ENCODE measurements at places on chromosomes 3 and 15. TPM values are rescaled to one million over a fixed set of nuclear protein-coding genes. Genes with fewer than 3 reads are reported as not detected.

CCDC13 gene
- total RNA-seq, result 2.4 TPM

SCN11A gene
- under 0.01 TPM for total RNA-seq

PIGZ gene
- 2.9 TPM for total RNA-seq

SLCO3A1 gene
- 9.8 TPM for total RNA-seq

CD200R1 gene
- 0.82 TPM for total RNA-seq

CYP1A2 gene
- not detected for total RNA-seq

NTRK3 gene
- 34.6 TPM for total RNA-seq

CIDEC gene
- not detected for total RNA-seq

- DNase-seq, result peak; percentile 57
These were observed at the start of gene RPL22L1 for GRCh38 chr3:170869645-170870593. Gene RPL22L1 (minus strand): TSS chr3:170870195. CDS start chr3:170870167, 28 bp downstream.

DNA sequence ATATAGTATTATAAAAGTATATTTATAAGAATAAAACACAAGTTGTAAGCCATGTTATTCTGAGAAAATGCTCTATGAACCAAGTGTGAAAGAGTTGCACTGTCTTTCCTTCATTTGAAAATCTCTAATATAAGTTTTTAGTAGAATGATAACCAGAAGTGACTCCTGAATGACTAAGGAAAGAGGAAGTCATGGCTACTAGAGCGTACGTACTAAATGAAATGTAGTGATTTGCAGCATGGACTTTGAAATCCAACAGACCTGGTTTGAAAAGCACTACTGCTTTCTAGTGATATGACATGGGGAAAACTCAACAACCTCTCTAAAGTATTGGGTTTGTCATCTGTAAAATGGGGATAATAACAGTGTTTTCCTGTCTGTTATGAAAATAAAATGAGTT is 10.3 kb upstream of the DNAJC13 start:
- no peak for DNase-seq

DNA sequence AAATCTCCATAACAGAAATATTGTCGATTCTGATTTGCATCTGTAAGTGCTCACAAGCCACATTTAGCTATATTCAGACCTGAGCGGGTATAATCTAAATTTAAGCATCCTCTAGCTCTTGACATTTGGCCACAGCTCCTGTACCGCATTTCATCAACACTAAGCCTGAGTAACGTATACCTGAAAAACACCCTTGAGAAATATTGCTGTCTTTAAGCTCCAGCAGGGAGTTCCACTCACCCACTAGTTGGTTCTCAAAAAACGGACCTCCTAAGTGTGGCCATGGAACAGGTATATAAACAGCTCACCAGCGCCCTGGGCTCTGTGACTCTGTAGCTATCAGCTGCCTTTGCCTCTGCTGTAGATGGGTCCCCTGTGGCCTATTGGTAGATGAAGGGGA is 80.7 kb downstream of the ABI3BP start:
- no peak for DNase-seq

DNA sequence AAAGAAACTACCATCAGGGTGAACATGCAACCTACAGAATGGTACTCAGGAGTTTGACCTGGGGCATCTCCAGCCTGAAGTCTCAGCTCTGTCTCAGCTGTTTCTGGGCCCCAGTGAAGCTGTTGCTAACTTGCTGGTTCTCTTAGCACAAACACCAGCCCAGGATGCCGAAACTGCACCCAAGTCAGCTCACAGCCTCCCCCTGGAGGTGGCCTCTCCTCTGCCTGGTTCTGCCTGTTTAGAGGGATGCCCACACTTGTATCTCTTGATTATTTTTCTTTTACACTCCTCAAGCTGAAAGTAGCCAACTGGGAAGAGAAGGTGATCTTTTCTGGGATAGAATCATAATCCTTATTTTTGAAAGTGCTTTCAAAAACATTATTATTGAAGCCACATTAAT is 289.0 kb upstream of the RASGRP1 start:
- DNase-seq, result no peak

- no peak for DNase-seq
These were observed 150.6 kb downstream of the RAB11A start for GRCh38 chr15:66019826-66020398.

GRCh38 chr3:182465301-182466185 is 327.8 kb upstream of the ATP11B start:
- DNase-seq, result no peak

GRCh38 chr15:85865070-85865684 is 70.5 kb upstream of the KLHL25 start:
- no peak for DNase-seq

- DNase-seq, result peak; percentile 27
These were observed 34.1 kb downstream of the AKAP13 start for GRCh38 chr15:85414495-85414894.

GRCh38 chr3:184715943-184716621 is 4.2 kb upstream of the MAGEF1 start:
- DNase-seq, result no peak

DNA sequence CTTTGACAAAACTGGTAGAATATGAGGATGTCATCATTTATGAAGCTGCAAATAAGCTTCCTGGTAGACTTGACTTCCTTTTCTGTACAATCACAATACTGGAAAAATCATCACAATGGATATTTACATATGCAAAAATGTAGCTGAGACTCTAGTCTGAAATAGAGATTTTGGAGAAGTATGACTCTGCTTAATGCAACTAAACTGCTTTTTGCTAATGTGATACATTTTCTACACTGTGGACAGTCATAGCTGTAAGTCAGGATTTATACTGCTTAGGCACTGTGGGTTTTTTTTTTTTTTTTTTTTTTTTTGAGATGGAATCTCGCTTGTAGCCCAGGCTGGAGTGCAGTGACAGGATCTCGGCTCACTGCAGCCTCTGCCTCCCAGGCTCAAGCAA is 34.5 kb upstream of the ST3GAL6 start:
- no peak for DNase-seq

- no peak for DNase-seq
These were observed 627.0 kb upstream of the TBL1XR1 start for GRCh38 chr3:177824190-177824786.

- no peak for DNase-seq
These were observed 2.3 kb upstream of the GOLGA8A start for GRCh38 chr15:34439878-34440277.

GRCh38 chr3:123633530-123633929 is 48.7 kb upstream of the HACD2 start:
- DNase-seq, result no peak

DNA sequence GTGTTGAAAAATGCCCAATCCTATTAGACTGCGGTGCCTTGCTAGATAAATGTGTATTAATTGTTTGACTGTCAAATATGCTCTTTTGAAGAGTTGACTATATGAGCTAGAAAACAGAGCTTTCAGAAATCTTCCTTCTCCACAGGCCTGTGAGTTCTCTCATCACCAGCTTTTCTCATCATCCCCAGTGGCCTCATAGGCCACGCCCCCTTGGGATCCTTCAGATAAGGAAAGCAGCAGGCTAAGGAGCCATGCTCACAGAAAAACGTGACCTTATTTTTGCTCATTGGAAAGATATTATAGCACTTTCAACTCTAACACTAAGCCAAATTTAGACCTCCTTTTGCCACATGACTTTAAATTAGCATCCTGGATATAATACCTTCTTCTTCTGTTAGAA is 514.4 kb upstream of the ARRDC4 start:
- DNase-seq, result no peak

- DNase-seq, result no peak
These were observed 583.2 kb downstream of the EPHA3 start for GRCh38 chr3:89690646-89691045.

DNA sequence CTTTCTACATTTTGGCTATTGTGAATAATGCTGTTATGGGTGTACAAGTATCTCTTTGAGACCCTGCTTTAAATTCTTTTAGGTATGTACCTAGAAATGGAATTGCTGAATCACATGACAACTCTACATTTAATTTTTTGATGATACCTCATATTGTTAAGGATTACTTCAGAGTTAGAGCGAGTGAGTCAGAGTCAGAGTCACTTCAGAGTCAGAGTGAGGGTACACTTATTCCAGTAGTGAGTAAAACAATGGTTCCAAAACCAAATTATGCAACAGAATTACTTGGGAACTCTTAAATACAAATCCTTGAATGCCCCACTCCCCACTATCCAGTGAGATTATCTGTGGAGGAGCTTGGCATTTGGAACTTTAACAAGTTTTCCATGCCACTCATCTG is 50.3 kb upstream of the SNRK start:
- no peak for DNase-seq

DNA sequence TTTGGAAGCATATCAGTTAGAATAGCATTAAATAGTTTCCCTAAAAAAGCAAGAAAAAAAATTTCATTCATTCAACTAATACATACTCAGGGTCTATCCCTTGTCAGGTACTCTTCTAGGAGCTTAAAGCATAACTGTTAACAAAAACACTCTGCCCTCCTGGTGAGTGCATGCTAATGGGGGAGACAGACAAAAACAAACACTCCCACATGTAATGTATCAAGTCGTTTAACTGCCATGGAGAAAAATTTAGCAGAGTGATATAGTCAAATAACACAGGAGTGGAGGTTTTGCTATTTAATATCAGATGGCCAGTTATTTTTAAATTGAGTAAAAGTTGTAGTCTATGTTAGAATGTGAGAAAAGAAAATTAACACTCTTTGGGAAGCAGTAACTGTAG is 254.5 kb upstream of the RARB start:
- no peak for DNase-seq

DNA sequence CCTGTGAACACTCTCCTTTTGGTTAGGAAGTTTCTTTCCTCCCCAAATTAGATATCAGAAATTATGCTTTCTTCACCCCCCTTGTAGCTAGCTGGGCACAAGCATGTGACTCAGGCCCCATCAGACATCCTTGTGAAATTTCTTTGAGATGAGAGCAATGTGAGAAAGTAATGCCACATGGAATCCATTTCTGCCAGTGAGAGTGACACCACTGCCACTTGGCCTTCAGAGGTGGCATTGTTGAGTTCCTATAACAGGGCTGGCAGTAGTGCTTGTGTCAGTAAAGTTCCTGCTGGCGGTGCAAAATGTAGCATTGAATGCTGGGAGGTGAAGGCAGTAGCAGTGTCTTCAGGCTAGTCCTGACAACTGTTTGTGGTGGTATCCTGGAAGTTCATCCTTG is 80.7 kb upstream of the ZNF280D start:
- no peak for DNase-seq

- no peak for DNase-seq
These were observed 2.2 kb downstream of the EFHB start for GRCh38 chr3:19931767-19932188.

- DNase-seq, result no peak
These were observed 274.2 kb downstream of the FOXP1 start for GRCh38 chr3:71309342-71309741.

DNA sequence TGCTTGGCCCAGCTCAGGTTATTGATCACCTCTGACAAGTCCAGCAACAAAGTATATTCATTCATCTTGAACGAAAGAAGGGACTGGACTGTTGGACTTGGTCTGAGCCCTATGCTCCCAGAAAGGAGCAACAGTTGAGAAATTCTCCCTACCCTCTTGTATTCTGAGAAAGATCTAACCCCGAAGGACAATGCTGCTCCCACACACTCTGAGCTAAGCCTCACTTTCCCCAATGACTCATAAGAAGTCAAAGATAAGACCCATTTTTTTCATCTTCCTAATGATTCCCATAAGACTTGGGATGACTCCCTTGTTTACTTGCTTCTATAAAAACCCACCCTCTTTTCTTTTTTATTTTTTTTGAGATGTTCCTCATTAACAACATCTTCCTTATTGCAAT is 549.4 kb upstream of the MDFIC2 start:
- DNase-seq, result no peak

DNA sequence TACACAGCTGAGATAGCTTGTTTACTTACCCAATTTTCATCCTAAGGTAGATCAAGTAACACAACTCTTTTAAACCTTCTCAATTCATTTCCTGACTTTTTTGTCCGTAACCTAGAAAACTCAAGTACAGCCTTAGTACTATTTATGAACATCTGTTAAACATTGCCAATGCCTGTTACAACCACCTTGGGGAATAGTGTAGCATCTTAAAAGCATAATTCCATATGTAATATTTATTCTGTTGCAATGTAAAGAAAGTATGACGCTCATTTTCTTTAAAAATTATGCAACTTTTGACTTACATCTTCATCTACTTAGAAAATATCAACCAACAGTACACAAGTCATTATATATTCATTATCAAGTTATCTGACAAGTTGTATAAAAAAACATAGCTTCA is 54.6 kb downstream of the SUCLG2 start:
- no peak for DNase-seq

DNA sequence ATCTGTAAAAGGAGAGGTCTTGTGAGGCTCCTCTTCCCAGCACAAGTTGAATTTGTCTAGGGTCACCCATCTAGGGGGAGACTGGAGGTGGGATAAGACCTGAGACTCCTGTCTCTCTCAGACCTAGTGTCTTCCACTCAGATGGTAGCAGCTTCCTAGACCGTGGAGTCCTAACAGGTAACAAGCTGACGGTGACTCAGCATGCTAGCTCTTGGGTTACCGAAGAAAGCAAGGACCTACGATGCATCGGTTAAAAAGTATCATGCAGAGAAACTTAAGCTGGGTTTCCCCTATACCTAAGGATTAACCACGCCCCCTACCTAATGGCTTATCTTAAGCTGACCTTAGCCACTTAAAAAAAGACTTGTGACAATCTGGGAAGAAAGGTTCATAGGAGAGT is 7.6 kb downstream of the LRRN1 start:
- no peak for DNase-seq

DNA sequence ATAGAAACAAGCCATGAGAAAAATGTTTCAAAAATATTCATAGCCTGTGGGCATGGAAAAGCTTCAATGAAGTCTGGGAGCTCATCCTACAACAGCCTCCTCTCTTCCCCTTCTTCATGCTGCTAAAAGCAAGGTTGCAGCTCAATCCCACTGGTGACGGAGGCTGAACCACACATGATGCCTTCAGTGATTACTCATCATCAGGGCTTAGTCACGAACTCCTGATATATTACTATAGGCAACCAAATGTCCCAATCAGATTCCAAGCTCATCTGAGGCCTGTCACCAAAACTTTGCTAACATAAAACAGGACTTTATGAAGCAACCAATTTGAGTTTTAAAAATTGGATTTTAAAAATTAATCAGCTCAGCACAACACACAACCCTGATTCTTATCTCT is 24.0 kb upstream of the SLC24A5 start:
- DNase-seq, result peak; percentile 5

GRCh38 chr3:51930439-51930838 is 11.3 kb downstream of the RRP9 start:
- no peak for DNase-seq

DNA sequence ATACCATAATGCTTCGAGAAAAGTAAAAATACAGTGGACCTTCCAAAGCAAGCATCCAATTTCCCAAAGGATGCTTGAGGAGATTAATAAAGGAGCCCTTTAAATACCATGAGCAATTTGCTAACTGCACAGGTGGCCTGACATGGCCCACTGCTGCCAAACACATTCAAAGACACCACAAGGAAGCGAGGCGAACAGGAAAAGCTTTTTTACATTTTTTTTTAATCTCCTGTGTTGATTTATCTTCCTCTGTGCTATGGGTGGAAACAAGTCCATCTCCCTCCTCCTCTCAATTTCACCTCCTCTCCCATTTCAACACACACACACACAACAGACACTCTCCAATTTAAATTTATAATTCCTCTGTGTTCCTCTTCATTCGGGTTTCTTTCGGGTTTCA is 243.4 kb downstream of the IGSF11 start:
- DNase-seq, result no peak

Data from frontal cortex (tissue), 4 donors.